ENCODE measurements at places on chromosomes 2 and 18.

DNA sequence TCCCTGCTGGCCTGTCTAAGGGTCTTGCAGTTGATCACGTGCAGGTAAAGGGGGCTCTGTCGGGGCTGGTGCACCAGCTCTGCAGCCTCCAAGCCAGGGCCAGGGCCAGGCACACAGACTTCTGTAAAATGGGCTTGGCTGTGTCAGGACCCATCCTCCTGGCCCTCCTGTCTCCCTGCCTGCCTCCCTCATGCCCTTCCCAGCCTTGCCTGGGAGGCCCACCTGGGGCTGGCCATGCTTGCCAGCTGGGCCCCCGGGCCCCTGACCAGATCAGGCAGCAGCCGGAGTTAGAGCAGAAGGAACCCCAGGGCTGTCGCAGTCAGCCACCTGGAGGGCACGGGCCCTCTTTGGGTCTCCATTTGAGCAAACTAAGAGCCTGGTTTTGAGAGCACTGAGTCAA lies 2.0 kb downstream of the SLC66A3 start:
- no peak for DNase-seq

DNA sequence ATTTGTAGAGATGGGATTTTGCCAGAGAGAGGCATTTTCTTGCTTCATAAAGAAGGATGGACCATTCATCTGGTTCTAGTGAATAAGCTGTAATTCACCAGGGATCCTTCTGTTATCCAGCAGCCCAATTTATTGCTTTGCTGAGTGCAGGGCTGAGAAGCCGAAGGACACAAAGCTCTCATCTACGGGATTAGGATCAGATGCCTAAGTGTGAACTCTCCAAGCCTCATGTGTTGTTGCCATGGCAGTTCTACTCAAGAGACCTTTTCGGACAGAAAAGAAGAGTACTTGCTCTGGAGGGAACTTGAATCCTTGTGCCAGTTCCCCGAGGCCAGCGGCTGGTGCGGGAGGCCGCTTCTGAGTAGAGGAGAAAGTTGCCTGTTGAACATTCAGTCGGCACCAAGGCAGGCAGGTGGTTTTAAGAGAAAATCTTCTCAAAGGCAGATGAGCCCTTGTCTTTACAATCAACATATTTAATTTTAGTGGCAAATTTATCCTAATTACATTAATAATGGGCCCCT lies 38.4 kb upstream of the MBP start:
- no peak for DNase-seq

GRCh38 chr2:161019311-161019710 lies 140.9 kb upstream of the TANK start:
- no peak for DNase-seq

- DNase-seq = no peak
Measured at GRCh38 chr2:5905661-5906060, 213.5 kb downstream of the SOX11 start.

DNA sequence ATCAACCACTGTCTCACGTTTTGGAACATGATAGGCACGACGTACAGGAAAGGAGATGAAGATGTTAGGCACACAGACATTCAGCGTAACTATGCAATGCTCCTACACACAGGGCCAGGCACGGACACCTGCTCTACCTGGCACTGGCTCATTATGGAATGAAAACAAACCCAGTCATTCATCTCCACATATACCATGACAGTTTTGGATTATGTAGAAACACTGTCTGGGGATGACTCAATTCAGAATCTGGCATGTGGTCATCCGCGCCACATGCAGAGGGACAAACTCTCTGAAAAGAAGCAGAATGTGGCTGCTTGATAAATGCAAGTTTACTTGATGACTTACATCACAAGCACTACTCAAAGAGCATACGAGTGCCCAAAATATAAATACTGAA lies 29.5 kb upstream of the NFU1 start:
- DNase-seq = no peak

DNA sequence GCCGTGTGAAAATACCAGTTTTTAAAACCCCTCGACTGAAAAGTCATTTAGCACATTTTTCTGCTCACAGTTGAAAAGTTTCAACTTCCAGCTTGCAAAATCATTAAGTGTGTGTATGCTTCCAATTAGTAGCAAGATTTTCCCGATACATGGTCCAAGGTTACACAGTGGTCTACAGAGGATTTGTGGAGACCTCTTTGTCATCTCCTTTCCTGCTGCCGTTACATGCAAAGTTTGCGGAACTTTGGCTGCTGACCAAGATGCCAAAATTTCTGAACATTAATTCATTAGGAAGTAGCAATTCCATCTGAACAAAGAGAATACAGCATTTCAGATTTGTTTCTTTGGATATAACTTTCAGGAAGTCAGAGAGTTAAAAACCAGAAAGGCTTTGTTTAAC lies 474.6 kb downstream of the PLCL1 start:
- no peak for DNase-seq

DNA sequence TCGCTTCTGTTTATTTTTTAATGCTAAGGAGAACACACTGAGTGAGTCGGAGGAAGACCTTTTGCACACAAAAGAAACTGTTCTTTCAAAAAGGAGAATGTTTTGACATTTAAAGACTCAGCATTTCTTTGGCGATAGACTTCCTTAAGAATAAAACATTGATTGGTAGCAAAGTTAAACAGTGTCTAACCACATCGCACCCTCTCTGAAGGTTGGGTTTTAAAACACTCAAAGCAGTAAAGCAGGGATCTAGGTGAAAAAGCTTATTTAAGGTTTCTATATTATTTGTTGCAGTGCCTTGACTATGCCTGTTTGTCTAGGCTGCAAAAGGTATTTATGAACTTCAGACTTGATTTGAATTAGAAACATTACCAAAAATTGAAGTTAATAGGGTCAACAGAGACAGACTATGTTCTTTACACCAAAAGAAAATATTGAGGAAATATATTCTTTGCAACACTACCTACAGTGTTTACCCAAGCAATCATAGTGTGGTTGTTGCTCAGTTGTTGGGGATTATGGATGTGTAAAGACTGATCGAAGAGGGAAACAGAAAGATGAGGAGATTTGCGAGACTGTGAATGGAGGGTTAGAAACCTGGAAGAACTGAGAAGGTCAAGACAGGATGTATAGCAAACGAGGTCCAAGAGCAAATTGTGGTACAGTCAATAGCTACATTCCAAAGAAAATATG lies 297.8 kb upstream of the SLC39A10 start:
- no peak for DNase-seq

DNA sequence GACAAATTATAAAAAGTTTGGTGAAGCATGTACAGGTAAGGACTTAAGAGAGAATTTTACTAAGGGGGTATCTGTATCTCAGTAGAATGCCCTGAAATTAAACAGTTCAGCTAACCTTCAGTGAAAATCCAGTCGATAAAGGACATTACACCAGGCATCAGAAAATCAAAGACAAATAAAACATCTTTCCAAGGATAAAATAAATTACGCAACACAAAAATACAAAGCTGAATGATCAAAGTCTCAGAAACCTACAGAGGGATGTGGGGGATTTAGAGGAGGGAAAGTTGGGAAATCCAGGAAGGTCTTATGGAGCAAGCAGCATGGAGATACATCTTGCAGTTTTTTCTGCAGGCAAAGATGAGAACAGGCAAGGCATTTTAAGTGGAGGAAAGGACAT lies 384.1 kb downstream of the TNS1 start:
- no peak for DNase-seq

Measured in CD4-positive, alpha-beta memory T cell (primary cell).